NCI-H226 (cell line): ENCODE measurements at places on chromosomes 6 and 20.

DNA sequence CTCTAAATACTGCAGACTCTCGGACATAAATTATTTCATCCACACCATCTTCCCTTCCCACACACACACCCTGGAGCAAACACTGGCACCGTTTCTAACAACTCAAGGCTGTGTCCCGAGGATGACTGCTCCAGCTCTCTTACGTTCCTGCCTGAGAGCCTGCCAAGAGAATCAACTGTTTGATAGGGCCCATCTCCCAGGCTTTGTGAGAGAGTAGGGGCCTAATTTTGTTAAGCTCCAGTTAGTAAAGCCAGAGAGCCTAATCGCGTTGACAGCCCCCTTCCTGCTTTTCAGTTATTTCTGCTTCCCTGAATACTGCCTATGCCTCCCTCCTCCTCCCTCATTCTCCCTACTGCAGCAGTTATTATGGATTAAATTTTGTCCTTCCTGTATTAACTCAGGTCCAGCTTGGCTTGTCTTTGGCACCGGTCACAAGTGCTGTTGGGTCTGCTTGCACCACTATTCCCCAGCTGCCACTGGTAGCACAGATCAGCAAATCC is 118.1 kb upstream of the TMEM181 start:
- no peak for DNase-seq

- DNase-seq: no peak
These were observed 250.0 kb upstream of the CDH4 start for GRCh38 chr20:61002090-61002489.

DNA sequence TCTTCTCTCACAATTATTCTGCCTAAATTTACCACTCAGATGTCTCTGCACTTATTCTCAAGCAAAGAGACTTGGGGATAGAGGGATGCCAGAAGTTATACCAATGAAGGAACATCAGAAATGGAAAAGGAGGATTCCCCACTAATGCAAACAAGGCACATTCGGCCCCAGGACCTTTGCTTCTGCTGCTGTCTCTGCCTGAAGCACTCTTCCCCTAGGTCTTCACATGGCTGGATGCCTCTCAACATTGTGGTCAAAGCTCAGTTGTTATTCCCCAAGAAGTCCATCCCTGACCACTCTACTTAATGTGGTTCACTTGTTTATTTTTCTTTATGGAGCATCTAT is 508.7 kb downstream of the DOK5 start:
- DNase-seq: no peak

- no peak for DNase-seq
These were observed 44.2 kb upstream of the RIPPLY2 start for GRCh38 chr6:83808926-83809325.

GRCh38 chr6:150566486-150566885 is 33.2 kb upstream of the PLEKHG1 start:
- no peak for DNase-seq

DNA sequence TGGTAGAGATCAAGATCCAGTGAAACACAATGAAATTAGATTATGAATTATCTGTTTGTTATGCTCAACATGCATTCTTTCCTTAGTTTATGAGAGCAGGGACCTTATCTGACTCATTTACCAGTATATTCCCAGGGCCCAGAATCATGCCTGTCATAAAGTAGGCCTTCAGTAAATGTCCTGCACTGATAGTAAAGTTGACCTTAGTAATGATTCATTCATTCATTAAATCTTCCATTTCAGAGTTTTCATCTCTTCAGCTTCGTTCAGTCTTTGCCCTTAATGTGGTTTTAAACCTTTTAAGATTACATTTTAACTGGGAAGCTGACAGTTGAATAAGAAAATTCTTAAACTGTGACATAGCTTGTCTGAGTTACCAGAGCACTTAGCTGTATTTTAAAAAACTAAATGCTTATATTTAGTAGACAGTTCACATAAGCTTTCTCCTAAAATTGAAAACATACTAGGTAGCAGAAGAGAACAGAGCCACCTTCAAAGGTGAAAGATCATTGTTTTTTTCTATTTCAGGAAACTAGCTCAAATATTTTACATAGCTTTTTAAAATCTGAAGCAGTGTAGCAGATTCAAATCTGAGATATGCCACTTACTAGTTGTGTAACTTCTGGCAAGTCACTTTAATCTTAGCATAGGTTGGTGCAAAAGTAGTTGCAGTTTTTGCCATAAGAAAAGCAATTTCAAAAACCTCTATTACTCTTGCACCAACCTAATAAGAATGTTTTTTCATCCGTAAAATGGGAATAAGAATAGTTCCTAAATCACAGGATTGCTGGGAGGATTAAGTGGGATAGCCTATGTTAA is 41.4 kb downstream of the MCM8 start:
- no peak for DNase-seq

DNA sequence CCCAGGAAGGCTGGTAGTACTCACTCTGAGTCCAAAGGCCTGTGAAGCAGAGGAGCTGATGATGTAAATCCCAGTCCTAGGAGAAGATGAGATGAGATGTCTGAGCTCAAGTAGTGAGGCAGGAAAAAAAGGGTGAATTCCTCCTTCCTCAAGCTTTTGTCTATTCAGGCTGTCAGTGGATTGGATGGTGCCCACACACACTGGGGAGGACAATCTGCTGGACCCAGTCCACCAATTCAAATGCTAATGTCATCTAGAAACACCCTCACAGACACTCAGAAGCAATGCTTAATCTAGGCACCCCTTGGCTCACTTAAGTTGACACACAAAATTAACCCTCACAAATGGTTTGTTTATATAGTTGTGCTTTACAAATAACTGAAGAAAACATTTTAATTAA is 94.6 kb downstream of the CD109 start:
- DNase-seq: no peak

GRCh38 chr6:81609736-81610135 is 142.7 kb downstream of the TENT5A start:
- no peak for DNase-seq

DNA sequence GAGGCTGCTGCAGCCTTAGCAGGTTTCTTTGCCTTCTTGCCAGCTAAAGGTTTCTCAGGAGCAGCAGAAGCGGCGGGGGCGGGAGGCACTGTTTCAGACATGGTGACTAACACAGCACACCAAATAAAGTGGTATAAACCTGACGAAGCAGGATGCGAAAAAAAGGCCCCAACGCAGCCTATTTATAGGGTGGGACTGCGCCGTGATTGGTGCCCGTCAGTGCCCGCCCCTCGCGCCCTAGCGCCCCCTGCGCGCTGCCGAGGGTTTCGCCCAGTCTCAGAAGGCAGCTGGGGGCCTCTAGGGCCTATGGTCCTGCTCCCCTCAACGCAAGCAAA is 55.0 kb downstream of the TRIM38 start:
- DNase-seq: peak; percentile 15

DNA sequence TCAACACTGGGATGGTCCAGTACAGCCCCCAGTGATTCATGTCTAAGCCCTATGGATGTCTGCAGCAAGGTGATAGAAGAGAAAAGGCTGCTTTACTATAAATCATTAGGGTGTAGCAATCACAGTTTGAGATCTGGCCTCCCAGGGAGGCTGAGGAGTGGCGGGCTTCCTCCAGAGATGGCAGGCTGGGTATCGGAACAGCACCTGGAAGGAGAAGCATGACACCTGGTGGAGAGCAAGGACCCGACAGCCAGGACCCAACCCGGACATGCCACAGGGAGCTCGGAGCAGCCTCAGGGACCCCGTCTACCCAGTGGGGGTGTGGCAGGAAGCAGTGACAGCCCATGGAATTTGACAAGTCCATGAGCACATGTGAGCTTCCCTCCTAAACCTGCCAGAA is 114.8 kb upstream of the CD93 start:
- DNase-seq: no peak

GRCh38 chr6:158086504-158087223 is 81.4 kb downstream of the SERAC1 start:
- no peak for DNase-seq

DNA sequence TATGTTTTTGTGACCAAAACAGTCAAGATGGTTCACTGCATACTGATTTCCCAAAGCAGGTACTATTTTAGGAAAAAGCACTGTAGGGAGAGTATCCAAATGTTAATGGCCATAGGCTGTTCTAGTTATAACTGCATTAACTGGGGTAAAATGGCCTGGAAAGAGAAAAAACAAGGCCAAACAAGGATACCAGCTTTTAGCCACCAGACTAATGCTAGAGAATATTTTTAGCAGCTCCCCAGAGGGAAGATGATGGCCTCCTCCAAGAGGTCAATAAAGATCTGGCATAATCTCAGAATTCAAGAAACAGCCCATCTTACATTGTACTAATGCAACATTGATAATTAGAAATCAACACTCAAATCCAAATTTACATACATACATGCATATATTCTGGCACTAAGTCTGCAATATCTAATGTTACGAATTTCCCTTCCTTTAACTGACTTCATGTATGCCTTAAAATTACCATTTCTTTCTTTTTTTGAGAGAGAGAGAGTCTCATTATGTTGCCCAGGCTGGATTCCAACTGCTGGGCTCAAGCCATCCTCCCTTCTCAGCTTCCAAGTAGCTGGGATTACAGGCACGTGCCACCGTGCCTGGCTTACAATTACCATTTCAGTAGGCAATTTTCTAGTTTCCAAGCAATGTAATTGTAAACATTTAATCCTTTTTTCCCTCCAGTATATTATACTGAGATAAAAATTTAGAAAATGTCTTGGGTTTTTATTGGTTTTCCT is 9.3 kb downstream of the COX7A2 start:
- DNase-seq: no peak

GRCh38 chr6:90226257-90226656 is 70.4 kb downstream of the BACH2 start:
- DNase-seq: peak; percentile 16

- DNase-seq: no peak
These were observed 22.7 kb downstream of the UTRN start for GRCh38 chr6:144307880-144308279.

- no peak for DNase-seq
These were observed 24.0 kb downstream of the CTCFL start for GRCh38 chr20:57500962-57501361.

DNA sequence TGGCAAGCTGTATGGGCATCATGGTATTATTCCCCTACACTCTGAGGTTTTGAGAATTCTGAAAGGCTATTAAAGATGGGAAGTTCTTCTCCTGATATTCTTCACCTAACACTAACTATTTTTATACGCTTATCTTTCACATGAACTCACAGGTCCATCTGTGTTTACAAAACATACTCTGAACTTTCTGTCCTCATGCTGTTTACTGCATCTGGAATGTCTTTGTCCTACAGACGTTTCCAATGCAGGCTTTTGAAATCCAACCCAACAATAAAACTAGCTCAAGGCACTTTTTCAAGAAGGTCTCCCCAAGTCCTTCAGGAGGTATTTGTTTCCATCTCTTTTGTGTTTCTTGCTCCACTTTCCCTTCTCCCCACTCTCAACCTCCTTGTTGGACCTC is 60.5 kb upstream of the MLIP start:
- no peak for DNase-seq

DNA sequence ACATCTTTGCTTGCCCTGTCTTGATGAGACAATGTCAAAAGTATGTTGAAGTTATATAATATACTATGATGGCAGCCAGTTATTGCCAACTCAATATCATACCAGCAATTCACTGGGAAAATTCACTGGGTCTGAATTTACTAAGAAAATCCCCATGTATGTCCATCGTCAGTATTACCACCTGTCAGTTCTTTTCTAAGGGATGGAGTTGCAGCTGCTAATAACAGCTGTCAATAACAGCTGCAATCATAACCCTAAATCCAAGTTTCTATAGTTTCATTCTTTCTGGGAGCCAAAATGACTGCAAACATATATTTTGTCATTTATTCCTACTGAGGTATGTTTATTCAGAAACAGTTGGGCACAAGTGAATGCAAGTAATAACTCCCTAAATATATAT is 132.6 kb upstream of the RIN2 start:
- no peak for DNase-seq

DNA sequence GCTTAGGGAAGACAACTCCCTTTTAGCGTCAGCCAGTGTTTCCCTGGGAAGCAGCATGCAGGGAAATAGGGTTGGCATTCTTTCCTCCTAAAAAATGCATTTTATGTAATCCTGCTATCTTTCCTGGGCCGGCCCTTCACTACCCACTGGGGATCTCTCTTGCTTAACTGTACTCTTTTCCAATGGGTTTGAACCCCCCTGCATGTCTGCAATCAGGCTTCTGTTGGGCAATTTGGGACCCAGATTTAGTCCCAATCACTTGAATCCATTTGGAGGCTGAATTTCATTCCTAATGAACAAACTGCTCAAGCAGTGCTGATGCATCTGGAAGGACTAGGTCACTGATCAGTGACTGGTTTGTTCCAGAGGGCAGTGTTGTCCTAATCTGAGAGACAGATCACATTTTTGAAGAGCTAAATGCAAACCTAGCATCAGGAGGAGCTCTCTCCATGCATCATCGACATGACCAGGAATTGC is 152.0 kb downstream of the TSHZ2 start:
- DNase-seq: no peak

GRCh38 chr20:55919956-55920355 is 85.4 kb downstream of the CBLN4 start:
- no peak for DNase-seq

DNA sequence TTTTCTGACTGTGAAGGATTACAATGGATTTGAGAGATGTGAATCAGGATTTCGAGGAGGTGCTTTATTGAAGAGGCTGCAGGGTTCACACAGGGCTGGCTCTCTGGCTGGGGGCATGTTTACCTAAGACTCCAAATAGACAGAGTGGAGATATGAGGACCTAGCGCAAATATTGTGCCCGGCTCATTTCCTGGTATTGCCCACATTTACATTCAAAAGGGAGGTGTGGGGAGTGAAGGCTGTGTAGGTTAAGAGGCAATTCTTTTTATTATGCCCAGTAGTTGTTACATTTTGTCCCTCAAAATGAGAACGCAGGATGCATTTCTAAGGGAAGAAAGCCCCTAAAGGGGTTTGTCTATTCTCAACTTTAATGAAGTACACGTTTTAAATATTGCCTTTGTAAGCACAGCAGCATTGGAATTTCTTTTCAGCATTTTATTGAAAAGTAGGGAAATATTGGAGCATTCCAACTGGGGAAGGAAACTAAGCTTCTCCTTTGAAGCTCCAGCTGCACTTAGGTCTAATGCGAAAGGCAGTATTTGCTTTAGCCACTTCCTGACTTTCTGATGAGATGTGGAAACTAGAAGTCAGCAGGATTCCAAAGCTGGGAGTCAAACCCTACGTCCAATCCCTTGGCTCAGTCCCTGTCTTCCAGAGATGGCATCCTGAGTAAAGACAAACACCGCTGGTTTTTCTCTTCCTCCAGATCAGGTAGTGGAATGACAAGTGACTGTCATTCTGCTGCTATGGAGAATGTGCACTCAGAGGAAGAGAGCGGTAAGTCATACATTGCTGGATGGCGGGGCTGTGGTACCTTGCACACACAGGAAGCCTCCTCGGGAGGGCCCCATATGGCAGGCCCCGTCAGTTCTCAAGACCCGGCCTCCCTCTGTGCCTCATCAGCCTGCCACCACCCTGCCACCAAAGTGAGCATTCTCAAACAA is 70.7 kb downstream of the MYB start:
- DNase-seq: peak; percentile 56
